Stimulated activated CD4-positive, alpha-beta T cell treated with anti-CD3 and anti-CD28 coated beads, Interleukin-1b, Interleukin-23, amount 100 ng/mL, for 24 hours (primary cell): ENCODE measurements at places on chromosomes 7 and 10.

GRCh38 chr7:155530601-155531000 lies 15.8 kb downstream of the CNPY1 start:
- DNase-seq: no peak

DNA sequence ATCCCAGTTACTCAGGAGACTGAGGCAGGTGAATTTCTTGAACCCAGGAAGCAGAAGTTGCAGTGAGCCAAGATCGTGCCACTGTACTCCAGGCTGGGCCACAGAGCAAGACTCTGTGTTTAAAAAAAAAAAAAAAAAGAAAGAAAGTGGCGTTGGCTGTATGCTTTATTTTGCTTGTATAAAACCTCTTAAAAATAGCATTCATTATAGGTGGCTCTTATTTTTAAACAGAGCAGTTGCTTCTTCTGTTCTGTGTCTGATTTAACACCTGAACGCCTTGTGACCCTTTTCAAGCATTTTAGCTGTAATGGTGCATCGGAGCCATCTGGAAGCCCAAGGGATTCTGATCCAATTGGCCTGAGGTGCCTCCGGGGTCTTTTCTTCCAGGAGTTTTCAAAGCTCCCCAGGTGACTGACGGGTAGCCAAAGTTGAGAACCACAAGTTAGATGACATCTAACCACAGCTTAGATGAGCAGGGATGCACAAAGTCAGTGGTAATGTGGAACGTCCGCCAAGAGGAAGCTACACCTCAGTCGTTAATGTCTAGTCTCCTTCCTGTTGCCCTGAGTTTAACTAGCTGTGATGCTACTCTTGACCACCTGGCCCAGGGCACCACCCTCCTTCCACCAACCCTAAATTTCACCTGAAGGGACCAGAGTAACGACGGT lies 274.6 kb upstream of the KLF6 start:
- DNase-seq: no peak

DNA sequence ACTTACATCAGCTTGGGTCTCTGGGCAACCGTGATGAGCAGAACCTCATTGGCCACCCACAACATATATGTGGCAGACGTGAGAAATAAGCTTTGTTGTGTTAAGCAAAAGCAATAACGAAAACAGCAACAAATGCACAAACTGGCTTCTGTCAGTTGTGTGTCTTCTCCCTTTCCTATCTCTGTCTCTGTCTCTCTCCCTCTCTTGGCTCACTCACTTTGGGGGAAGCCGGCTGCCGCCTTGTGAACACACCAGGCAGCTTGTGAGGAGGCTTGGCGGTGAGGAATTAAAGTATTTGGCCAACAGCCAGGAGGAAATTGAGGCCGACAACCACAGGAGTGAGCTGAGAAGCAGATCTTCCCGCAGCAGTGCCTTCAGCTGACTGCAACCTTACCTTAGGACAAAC lies 21.9 kb upstream of the CDCA7L start:
- DNase-seq: no peak

- DNase-seq: no peak
Observed at GRCh38 chr7:95545007-95545615, 51.2 kb downstream of the PDK4 start.

DNA sequence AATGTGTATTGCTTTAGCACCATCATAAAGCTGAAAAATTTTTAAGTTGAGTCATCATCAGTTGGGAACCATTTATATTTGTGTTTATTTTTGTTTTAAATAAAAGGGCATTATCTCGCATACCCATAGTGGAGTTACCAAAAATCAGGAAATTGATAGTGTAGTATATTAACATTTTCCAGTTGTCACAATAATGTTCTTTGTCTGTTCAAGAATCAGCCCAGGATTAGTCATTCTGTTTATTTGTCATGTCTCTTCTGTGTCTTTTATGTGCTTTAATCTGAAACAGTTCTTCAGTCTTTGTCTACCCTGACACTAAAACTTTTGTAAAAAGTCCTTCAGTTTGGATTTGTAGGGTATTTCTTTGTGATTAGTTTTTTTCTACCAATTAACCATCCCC lies 827.8 kb upstream of the ZWINT start:
- no peak for DNase-seq

DNA sequence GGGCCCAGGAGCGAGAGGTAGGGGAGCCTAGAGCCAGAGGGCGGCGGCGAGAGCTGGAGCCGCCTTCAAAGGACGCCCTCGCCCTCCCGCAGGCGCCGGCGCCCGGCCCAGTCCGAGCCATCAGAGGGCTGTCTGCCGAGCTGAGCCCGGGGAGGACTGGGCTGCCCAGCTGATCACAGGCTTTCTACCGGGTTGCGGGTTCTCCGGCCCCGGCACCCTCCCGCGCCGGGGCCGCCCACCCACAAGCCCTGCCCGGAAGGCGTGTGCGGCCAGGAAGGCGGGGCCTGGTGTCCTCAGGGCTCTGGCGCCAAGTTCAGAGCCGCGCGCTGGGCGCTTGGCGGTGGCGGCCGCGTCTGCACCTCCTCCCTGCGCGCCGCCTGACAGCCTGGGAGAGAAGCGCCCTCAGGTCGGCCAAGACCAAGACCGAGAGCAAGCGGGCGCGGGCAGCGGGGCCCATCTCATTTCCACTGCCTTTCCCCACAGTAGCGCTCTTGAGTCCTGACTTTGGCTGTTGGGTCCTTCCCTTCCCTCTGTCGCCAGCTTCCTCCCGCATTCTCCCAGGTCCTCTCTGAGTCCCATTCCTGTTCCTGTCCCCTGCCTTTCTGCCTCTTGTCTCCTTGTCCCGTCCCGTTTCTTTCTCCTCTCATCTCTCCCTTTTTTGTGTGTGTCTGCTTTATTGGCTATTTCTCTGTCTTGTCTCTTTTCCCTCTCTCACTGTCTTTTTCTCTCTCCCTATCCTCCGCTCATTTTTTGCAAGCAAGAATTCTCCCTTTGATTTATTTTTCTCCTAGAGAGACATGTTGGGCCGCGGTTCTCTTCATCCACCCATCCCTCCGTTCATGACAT lies 60.6 kb upstream of the MSMB start:
- no peak for DNase-seq

DNA sequence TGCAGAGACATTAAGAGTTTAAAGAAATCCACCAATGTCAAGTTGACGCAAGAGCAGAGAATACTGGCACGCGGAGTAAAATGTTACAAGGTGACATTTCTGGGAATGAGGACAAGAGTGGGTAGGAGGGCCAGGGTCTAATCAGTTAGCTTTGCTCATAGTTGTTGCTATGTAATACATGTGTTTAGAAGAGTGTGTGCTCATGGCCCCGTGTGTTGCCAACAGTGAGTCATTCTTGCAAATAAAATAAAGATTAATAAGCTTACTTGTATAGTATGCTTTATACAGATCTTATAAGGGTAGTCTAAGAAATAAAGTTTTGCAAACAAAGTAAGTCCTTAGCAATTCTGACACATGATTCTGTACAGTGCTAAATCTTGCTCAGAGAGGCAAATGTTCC lies 64.5 kb downstream of the DNMBP start:
- DNase-seq: no peak

DNA sequence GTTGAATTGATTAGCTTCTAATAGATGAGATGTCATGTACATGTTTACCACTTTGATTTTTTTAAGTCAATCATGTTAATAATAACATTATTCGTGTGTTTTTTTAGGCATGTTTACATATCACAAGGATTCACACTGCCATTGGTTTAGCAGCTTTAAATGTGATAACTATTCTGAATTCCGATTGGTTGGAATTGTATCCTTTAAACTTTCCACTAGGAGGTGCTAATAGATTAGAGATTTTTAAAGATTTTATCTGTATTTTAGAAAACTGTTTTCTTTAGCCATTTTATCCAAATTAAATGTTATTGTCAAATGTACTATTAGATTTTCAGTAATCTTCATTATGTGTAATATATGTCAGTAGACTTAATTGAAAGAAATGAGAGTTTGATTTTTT lies 83.2 kb downstream of the HECTD2 start:
- no peak for DNase-seq
